ENCODE measurements at places on chromosomes 3 and 15.

- no peak for DNase-seq
Measured at GRCh38 chr15:75143738-75144334, 57.8 kb upstream of the C15orf39 start.

- DNase-seq: no peak
Measured at GRCh38 chr3:190531406-190531805, 17.5 kb downstream of the IL1RAP start.

DNA sequence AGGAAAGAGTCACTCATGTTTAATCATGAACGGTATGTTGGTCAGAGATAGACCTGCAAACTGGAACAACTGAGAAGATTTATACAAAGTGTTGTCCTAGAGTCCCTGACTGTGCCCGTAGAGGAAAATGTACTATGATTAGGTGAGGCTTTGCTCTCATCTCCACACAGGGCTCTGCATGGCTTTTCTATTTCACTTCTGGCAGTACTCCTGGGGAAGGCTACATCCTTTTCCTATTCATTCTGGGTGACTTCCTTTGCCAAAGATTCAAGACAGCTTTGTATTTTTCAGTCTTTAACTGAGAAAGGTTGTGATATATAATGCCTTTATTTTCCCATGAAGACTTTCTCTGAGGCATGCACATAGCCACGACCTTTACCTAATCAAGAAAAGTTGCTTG, 414.7 kb downstream of the ZBTB20 start:
- DNase-seq: no peak

- DNase-seq: no peak
Measured at GRCh38 chr3:64031540-64032508, 8.5 kb upstream of the PSMD6 start.

DNA sequence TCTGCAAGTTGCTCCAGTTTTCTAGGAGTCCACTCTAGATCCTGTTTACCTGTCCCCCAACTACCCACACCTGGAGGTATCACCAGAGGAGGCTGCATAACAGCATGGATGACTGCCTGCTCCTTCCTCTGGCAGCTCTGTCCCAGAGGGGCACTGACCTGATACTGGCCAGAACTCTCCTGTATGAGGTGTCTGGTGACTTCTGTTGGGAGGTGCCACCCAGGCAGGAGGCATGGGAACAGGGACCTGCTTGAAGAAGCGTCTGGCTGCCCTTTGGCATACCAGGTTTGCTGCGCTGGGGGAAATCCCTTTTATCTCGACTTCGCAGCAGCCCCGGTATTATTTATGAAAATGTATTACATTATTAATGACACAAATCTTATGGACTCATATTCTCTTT, 1163.6 kb downstream of the NSUN3 start:
- no peak for DNase-seq

- DNase-seq: no peak
Measured at GRCh38 chr15:39392469-39393047, 188.3 kb upstream of the THBS1 start.

DNA sequence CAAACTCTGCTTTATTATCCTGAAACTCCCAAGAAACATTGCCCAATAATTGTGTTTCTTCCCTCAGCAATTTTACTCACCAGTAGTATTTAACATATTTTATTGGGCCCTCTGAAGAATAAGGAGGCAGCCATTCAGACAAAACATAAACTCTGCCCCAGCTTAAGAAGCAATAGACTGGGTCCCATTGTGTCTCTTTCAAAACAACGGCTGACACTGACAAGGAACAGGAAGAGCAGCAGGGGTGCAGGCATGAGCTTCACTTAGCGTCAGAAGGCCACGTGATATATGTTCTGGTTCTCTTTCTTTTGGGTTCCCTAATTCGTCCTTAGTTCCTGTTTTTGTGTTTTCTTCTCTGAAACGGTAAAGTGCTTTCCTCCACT, 242.3 kb downstream of the FHIT start:
- DNase-seq: no peak

- peak; percentile 73 for DNase-seq
Measured at GRCh38 chr15:78077053-78077870, at the start of gene TBC1D2B. Gene TBC1D2B (minus strand): TSS chr15:78077711. CDS start chr15:78077652, 59 bp downstream.

- DNase-seq: no peak
Measured at GRCh38 chr3:119015942-119016341, 18.7 kb downstream of the IGSF11 start.

- no peak for DNase-seq
Measured at GRCh38 chr3:149625795-149626194, 32.0 kb downstream of the WWTR1 start.

DNA sequence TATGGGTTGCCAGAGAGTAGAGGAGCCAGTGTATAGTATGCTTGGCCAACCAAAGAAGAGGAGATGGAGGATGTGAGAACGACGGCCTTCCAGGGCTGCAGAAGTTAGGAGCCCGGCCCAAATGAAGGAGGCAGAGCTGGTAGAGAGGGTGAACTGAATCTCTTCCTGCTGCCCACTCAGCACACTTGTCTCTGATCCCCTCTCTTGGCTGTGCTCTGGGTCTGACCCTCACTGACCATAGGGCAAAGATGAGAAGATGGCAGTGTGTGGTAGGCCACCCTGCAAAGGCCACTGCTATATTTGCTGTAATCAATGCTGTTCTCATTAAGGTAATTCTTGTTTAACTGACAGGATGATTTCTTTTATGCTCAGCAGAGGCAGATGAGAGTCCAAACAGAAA, 256.0 kb downstream of the OCA2 start:
- no peak for DNase-seq

- DNase-seq: peak; percentile 30
Measured at GRCh38 chr3:66158933-66159683, 61.7 kb upstream of the SLC25A26 start.

DNA sequence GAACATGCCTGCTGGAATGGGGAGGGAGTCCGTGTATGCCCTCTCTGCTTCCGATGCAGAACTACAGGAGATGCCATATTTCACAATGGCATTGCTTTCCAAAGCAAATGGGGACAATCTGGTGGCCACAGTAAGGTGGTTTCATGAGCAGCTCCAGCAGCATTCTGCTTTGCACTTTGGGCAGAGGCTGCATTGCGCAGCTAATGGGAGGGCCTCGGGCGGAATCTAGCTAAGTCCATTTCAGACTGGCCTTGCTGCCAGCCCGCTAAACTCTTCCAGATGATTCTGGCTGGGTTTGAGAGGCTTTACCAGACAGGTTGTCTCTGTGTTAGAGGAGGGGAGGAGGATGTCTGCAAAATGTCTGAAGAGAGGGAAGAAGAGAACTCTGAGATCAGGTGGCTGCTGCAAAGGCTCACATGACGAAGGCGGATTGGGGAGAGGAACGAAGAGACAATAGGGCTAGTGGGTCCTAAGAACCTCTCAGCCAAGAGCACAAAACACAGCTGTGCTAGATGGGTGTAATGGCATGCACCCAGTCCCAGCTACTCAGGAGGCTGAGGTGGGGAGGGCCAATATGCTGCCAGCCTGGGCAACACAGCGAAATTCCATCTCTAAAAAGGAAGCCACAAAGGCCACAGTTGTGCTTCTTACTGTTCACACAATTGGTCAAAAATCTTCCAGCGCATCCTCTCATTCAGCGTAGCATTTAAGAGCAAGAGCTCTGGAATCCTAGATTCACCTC, 63.7 kb downstream of the BDH1 start:
- no peak for DNase-seq

DNA sequence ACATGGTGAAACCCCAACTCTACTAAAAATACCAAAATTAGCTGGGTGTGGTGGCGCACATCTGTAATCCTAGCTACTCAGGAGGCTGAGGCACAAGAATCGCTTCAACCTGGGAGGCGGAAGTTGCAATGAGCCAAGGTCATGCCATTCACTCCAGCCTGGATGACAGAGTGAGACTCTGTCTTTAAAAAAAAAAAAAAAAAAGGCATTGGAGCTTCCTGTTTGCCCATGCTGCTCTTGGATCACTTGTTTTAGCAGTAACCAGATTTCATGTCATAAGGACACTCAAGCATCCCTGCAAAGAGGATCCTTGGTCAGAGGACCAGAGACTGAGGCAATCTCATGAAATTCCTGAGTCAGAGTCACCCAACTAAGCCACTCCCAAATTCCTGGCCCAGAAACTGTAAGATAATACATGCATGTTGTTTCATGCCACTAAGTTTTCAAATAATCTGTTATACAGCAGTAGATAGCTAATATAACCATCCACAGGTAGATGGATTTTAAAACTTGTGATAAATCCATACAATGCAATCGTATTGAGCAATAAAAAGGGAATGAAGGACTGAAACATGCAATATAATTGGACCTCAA, 82.0 kb upstream of the XXYLT1 start:
- DNase-seq: peak; percentile 6

- DNase-seq: no peak
Measured at GRCh38 chr3:129291236-129291886, 12.7 kb downstream of the HMCES start.

DNA sequence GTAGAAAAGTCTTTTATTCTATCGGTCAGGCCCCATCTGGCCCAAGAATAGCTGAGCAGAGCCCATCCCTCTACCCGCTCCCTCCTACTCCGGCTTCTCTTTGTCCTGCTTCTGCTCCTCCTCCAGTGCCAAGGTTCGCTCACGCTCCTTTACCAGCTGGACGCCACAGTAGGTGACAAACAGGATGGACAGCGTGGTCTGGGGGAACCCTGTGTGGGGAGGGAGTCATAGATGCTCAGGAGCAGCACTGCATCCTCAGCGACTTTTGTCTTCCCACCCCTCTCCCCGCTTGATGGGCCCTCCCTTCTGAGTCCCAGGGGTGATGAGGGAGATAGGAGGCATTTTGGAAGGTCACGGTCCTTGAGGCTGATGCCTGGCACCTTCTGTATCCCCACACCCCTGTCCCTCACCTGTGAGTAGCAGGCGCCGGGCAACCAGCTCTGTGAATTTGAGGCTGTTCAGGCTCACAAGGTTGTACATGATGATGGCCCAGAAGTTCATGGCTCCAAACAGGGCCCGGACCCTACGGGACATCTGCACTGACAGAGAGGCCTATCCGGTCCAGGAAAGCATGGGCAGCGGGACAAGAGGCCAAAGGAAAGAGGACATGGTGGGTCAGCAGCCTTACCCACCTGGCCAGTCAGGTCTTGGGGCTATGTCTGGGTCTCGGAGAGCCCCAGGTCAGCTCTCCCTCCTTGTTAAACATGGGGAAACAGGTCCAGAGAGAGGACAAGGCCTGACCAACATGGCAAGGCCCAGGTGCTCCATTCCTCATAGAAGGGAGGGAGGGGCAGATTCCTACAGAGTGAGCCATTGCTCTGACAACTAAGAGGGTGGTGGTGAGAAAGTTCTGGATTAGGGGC, 7.6 kb downstream of the KLHL40 start:
- no peak for DNase-seq

DNA sequence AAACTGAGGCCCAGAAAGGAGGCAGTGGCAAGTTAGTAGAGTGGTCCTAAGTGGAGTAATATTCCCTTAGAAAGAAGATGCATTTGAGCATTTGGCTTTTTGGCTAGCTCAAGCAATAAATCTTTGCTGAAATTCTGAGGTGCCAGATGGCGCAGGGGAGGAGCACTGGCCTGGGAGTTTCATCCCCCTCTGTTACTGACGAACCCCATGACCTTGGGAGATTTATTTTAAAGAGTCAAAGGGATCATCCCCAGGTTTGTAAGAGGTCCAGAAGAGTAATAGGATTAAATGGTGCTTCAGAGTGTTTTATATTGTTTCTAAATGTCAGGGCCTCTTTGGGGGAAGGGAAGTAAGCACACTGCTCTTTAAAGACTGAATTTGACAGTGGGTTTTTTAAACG, 85.1 kb upstream of the PIAS1 start:
- DNase-seq: no peak

DNA sequence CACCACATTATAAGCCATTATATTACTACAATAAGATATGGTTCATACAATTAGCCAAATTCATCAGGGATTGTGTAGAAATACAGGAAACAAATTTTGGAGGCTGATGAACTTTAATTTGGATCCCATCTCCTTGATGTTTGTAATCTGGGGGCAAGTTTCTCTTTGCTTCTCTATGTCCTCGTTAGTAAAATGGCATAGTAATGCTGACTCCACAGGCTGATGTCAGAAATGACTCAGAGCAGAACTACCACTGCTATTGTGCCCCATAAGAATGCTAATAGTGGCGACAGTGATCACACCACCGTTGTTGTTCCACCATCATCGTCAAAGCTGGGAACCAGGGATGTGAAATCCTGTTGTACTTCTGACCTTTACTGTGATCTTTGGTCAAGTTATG, 722.3 kb upstream of the LMCD1 start:
- no peak for DNase-seq

DNA sequence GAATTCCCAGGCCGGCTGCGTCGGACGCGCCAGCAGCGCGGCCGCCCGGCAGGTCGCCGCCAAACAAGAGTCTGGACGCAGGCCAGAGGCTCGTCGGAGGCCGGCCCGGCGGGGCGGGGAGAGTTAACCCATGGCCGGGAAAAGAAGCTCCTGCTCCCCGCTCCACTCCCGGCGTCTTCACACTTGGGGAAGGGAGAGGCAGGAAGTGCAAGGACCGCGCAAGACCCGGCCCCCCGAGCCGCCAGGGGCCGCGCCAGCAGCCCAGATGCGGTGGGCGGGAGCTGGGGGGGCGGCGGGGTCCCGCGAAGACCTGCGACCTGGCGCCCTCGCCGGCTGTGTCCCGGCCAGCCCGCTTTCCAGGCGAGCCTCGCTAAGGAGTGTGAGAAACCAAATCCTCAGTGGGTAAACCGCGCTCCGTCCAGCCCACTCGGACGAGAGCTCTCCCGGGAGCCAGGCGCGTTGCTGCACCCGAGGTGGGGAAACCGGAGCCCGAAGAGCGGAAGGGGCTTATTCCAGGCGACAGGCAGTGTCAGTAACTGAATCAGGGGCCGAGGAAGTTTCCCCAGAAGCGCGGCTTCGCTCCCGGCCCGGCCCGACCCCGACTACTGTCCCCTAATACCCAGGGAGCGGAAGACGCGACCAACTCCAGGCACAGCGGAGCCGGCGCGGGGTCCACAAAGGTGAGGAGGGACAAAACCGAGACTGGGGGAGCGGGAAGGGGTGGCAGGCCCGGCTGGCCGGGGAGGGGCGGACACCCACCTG, 721 bp downstream of the ADAMTS7 start:
- peak; percentile 77 for DNase-seq

GRCh38 chr15:90364251-90364650, 12.2 kb downstream of the ZNF774 start:
- no peak for DNase-seq

- no peak for DNase-seq
Measured at GRCh38 chr15:83928392-83928734, 274.4 kb downstream of the ADAMTSL3 start.

DNA sequence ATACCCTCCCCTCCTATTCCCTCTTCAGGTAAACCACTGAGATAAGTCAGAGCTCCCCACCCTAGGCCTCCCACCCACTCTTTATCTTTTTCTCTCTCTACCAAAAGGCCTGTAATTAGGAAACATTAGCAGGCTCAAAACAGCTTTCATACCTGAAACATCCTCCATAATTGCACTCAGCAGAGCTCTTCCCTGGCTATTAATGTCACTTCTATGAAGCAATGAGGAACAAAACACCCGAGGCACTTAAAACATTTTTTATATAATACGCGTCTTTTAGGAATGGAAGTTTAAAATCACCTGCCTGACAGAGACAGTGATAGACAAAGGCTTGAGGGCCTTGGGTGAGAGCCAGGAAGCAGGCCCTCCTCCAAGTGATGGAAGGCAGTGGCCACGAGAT, 138.9 kb downstream of the EPHB1 start:
- DNase-seq: no peak

- DNase-seq: no peak
Measured at GRCh38 chr3:94083261-94083660, 20.4 kb downstream of the NSUN3 start.

All from HuH-7 (cell line).